Smooth muscle cell of trachea (primary cell): ENCODE measurements at places on chromosomes 2 and 18. TPM values are rescaled to one million over a fixed set of nuclear protein-coding genes. Genes with fewer than 3 reads are reported as not detected.

Gene CD8A
- not detected in 2 replicates for total RNA-seq

Gene HTRA2
- total RNA-seq = 38.1 and 50.4 TPM in 2 replicates

Gene PROM2
- 0.29 and 0.83 TPM in 2 replicates for total RNA-seq

Gene DUSP28
- total RNA-seq = 3.1 and 3.3 TPM in 2 replicates

Gene LMAN1
- 219 and 245 TPM in 2 replicates for total RNA-seq

Gene CCDC148
- total RNA-seq = 1.5 and 1.7 TPM in 2 replicates

Gene ELOA2
- not detected in 2 replicates for total RNA-seq

Gene GCG
- total RNA-seq = not detected in 2 replicates

Gene IL1RL1
- total RNA-seq = 0.33 and 0.44 TPM in 2 replicates

Gene C2orf66
- 0.17 and 0.29 TPM in 2 replicates for total RNA-seq

Gene RELCH
- total RNA-seq = 28.6 and 43.9 TPM in 2 replicates

Gene REEP1
- 0.15 TPM in 1 of 2 replicates, not detected in the other for total RNA-seq

Gene ANKRD30B
- total RNA-seq = 0.15 and 0.50 TPM in 2 replicates

Gene ATP6V1B1
- total RNA-seq = 0.58 and 1.7 TPM in 2 replicates

Gene CCBE1
- total RNA-seq = 69.0 and 69.4 TPM in 2 replicates

Gene NYAP2
- total RNA-seq = not detected in 2 replicates

Gene DSC2
- total RNA-seq = under 0.01 TPM in 1 of 2 replicates, not detected in the other

Gene ABCG8
- not detected in 2 replicates for total RNA-seq

Gene CRYBA2
- not detected in 2 replicates for total RNA-seq
